Inflammatory macrophage treated with lipopolysaccharide for 4 hours (primary cell): ENCODE measurements at places on chromosomes 3 and 15.

DNA sequence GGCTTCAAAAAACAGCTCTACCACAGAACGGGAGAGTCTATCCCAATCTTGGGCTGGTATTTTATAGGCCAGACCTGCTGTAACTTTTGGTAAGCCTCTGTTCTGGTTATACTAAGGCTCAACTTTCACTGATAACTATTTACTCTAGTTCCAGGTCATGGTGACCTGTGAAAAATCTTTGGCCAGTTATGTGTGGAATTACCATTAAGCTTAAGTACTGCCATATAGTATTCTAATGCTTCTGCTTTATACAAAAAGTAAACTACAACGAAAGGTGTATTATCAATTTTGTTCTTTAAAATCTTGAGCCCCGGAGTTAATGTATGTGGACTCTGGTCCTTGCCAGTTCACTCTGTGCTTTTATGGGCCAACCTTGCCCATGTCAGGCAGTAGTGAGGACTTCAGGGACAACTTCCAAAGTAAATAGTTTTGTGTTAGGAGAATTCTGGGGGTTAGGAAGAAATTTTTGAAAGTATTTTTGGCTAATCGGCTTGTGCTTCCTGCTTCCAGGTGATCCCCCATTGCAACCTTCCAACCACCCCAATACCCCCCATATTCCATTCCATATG is 6.4 kb downstream of the SIAH2 start:
- no peak for DNase-seq

DNA sequence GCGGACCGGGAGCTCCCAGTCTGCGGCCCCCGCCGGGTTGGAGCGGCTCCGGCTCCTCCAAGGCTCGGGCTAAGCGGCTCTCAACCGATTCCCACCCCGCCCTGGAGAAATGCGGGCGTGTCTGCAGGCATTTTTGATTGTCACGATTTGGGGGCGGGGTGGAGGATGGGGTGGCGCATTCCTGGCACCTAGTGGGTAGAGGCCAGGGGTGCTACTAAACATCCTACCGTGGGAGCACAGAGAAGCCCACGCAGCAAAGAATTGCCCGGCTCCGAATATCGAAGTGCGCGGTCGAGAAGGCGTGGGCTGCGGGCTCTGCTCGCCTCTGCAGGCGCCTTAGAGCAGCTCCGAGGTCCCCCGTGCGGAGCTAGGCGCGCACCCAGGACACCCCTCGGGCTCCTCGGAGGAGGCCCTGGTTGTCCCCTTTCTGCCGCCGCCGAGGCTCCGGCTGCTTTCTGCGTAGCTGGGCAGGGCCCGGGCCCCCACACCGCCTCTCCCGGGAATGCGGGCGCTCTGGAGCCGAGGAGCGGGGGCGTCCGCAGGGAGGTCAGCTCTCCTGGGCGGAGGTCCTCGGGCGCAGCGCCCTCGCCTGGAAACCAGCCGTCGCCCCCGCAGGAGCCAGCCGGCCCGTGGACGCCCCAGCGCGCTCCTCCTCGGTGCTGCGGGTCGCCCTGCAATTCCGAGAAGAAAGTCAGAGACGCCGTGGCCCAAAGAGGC is 16.5 kb upstream of the LAMP3 start:
- peak; percentile 48 for DNase-seq

DNA sequence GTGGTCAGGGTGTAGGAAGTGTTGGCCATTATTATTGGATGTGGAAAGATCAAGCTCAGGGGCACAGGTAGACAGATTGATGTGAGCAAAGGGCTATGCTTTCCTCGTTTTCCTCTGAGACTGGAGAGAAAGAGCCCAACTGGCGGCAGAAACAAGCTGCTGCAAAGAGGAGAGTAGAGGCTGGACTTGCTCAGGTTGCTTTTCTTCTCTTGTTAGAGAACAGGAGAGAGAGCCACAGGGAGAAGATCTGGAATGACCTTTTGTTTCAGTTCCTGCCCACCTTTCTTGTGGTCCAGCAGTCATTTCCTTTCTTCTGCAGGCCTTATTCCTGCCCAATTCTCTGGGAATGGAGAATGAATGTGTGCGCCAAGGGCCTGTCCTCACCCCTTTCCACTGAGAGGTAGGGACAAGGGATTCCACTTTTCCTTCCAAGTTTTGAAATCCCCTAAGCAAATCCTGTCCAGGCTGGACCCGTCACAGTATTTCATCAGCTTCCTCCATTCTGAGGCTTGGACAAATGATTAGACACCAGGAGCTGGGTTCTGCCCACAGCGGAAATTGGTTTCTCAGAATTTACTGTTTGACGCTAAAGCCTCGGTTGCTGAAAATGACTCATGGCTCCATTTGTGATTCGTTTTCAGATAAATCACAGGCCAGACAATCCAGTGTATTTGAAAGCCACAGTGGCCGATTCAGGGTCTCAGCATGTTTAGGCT is 16.1 kb downstream of the ZNF80 start:
- DNase-seq: no peak

- DNase-seq: peak; percentile 90
These were observed 843.9 kb downstream of the TUSC7 start for GRCh38 chr3:117553461-117553860.

DNA sequence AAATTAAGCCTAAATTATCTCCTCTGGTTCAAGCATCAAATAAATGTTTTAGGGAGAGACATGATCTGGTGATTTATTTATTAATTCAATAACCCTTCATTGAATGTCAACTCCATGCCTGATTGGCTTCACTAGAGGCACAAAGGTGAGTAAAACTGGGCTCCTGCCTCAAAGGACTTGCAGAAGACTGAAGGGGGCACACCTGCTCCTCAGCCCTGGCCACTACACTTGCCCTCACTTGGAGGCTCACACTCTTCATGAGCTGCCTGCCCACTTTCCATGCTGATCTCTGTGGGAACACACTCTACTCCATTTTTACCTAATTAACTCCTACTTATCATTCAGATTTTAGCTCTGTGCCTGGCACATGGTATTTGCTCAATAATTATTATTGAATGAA is 84.4 kb upstream of the KCNMB2 start:
- no peak for DNase-seq

- no peak for DNase-seq
These were observed 243.7 kb downstream of the TLE3 start for GRCh38 chr15:69854001-69854400.

- peak; percentile 91 for DNase-seq
These were observed 60.0 kb downstream of the PIK3CB start for GRCh38 chr3:138774529-138775253.

- DNase-seq: peak; percentile 7
These were observed 164.6 kb downstream of the SUCLG2 start for GRCh38 chr3:67489816-67490215.

GRCh38 chr3:45000823-45001222 is 24.8 kb downstream of the EXOSC7 start:
- DNase-seq: no peak

GRCh38 chr3:120274739-120275167 is 10.3 kb downstream of the GPR156 start:
- no peak for DNase-seq

GRCh38 chr15:91456251-91456718 is 356.2 kb downstream of the SV2B start:
- no peak for DNase-seq

DNA sequence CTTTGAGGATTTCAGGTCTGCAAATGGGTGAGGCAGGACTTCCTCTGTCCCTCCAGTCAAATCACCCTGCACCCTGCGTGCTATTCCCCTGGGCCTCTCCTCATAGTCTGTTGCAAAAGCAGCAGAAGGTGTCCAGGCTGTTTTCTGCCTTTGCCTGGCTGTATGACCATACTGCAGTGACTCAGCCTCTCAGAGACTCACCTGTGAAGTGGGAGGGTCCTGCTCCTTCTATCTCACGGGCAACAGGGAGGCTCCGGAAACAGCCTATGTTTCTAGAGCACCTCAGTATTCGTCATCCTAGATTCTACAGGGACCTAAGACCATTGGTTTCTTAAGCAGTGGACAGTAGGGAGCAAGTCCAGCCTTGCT is 216.4 kb downstream of the TLE3 start:
- no peak for DNase-seq

- no peak for DNase-seq
These were observed 154.2 kb upstream of the LRIG1 start for GRCh38 chr3:66655044-66655443.

- no peak for DNase-seq
These were observed 43.2 kb upstream of the SKOR1 start for GRCh38 chr15:67781907-67782690.

DNA sequence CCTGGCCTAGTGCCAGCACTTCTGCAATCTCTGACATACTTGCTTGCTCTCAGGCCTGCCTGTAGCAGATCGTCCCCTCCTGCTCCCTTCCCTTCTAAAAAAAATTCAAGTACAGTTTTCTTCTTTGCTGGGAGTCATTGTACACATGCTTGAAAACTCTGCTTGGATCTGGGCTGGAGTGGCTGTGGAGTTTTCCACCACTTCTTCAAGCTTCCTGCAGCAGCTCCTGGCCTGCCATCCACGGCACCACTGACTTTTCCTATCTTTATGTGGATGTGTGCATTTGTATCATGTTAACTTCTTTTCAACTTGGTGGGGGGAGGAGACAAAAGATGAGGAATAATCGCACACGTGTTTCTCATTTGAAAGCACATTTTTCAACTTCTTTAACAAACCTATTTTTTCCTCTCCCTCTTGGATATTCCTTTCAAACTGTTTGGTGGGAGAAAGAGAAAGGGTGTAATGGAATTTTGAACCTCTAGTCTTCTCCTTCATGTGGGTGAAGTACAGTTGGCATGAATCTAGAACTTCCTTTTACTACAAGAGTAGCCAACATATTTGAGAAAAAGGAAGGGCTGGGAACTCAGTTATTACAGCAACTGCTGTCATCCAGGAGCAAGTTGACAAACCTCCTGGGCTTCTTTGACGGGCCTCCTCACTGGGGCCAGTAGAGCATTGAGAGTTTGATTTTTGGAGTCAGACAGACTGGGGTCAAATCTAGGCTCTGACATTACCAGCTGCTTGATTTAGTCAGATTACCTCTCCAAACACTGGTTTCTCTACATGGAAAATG is 61.2 kb upstream of the LRTM1 start:
- peak; percentile 74 for DNase-seq

- no peak for DNase-seq
These were observed 74.2 kb downstream of the HMCES start for GRCh38 chr3:129352650-129353588.

DNA sequence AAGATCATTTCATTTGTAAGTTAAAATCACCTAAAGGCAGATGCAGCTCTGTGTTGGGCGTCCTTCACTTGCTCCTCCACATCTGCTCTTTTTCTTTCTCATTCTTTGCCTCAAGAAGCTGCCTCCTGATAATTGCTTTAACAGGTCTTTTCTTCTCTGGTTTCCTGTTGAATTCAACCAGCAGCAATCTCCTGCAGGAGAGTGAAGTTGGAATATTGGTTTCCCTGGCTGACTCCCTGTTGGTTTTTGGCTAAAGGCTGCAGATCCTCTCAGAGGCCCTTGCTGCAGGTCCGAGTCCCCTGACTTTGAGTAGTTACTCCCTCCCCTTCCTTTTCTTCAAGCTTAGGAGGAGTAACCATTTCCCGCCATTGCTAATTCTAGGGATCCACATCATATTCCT is 4.2 kb downstream of the TP63 start:
- DNase-seq: no peak

DNA sequence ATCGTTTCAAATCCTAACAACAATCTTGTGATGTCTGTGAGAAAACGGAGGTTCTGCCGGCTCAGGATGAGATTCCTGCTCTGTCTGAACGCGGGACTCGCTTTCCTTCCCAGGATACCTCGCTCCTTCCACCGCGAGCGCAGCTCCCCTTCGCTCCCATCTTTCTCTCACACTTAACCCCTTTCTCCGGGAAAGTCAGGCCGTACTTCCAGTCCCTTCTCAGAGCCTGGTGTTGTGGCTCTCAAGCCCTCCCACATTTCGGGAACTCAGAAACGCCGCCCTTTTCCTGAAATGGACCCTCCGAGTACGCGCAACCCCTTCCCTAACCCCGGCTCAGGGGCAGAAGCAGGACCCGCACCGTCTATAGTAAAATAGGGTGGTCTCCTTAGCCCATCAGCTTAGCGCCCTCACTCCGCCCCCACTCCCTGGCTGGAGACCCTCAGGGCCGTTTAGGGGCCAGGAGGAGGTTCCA is 378 bp upstream of the FEM1B start:
- peak; percentile 44 for DNase-seq

DNA sequence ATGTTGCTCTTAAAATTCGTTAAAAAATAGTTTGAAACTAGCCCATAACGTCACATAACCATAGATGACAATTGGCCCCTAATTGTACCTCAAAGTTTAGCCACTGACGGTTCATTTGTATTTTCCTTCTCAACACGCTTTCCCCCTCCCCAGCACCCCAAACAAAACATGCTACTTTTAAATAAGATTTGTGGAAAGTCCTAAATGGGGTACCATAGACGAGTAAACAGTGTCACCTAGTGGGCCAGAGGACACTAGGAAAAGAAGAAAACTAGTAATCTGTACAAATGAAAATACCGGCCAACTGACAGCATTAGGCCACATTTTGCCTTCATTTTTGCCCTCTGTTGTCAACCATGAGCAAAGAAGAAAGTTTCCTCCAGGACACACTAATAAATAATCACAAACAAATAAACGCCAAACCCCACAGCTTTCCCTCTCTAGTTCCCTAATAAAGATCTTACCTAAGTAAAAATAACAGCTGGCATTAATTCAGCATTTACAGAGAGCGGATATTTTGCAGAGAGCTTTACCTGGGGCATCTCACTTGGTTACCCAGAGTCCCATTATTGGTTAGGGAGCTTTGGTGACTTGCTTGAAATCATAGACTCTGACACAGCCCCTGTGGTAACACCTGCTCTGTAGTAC is 175.1 kb upstream of the ATP11B start:
- no peak for DNase-seq
